ENCODE measurements at places on chromosomes 16 and 17.

DNA sequence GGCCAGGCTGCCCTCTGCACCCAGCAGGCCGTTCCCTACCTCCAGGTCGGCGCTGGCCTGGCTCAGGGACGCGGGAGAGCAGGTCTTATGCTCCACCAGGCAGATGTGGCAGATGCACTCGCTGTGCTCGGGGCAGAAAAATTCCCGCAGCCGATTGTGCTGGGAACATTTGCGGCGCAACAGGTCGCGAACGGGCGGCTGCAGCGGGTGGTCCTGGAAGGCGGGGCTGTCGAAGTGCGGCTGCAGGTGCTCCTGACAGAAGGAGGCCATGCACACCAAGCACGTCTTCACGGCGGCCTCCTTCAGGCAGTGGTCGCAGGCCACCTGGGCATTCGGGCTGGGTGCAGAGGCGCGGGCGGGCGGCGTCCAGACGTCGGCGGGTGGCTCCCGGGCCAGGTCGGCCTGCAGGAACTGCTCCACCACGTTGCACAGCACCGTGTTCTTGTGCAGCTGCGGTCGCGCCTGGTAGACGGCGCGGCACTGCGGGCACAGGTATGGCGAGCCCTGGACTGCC lies 439 bp downstream of the TRIM25 start:
- DNase-seq, result no peak

- DNase-seq, result peak; percentile 75
Measured at GRCh38 chr17:68613739-68614298, 12.7 kb upstream of the FAM20A start.

- no peak for DNase-seq
Measured at GRCh38 chr16:84379008-84379708, 10.8 kb downstream of the ATP2C2 start.

- peak; percentile 90 for DNase-seq
Measured at GRCh38 chr16:14186007-14186794, 115.1 kb downstream of the MRTFB start.

DNA sequence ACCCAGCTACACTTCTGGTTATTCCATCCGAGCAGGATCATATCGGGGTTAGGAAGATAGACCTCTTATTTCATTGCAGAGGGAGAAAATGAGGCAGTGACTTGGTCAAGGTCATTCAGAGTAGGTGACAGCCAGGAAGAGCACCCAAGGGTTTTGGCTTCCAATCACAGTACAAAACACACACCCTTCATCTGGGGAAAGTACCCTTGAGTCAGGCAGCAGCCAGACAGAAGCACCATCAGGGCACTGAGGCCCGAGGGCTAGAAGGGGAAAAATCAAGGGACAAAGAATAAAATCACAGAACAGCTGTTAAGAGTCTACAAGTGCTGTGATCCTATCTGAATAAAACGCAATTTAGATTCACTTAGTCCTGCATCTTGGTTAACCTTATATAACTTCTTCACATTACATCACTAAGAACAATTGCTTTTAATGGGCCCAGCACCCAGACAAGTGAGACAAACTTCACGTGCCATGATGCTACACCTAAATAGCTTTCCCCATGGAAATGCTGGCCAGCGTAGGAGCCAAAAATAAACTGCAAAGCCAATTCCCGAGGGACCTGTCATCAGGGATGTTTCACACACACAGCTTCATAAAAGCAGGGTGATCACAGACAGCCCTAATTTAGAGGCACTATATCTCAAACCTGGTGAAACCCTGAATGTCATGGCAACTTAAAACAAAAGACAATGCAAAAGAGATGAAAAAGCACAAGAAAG lies 4.9 kb downstream of the UBE2O start:
- DNase-seq, result peak; percentile 36

DNA sequence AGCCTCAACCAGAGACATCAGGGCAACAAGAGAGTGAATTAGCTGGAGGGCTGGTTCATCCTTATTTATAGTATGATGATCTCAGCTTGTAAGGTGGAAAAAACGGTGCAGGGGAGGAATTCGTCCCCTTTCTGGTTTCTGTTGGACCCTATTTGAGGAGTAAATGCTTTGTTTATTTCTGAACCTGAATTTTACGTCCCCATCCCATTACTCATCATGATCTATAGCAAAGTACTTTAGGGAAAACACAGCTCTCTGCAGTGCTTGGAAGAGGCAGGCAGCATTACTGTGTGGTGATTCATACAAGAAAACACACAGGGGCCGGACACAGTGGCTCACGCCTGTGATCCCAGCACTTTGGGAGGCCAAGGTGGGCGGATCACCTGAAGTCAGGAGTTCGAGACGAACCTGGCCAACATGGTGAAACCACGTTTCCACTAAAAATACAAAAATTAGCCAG lies 8.0 kb upstream of the VAT1L start:
- peak; percentile 92 for DNase-seq

GRCh38 chr17:77299256-77300015 lies 158.7 kb downstream of the SEC14L1 start:
- DNase-seq, result no peak

- no peak for DNase-seq
Measured at GRCh38 chr16:19940195-19940594, 55.5 kb upstream of the GPRC5B start.

DNA sequence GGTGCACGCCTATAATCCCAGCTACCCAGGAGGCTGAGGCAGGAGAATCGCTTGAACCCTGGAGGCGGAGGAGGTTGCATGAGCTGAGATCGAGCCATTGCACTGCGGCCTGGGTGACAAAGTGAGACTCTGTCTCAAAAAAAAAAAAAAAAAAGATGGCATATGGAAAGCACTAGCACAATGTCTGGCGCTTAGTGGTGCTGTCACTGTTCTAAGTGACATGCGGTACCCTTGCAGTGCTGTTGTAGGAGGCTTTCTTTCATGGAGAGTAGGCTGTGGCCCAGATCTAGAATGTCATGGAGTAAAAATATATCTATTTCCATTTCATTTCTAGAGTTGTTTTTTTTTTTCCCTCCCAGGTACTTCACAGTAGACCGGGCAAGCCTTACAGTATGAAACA lies 14.6 kb upstream of the METTL9 start:
- DNase-seq, result no peak

DNA sequence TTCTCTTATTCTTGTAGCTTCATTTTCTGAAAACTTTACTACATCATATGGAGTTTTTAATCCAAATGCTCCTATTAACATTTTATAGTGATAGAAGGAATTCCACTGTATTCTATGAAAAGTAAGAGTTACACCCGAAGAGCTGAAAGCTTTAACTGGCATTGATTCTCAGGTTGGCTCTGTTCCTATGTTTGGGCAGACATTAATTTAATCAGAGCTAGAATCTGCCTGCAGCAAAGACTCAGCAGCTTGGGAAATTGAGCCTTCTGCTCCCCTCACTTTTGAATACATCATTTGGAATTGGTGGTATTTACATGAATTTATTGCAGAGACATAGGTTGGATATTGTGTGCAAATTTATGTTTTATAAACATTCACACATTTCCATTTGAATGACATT lies 1494.7 kb downstream of the CDH8 start:
- no peak for DNase-seq

GRCh38 chr17:13597723-13598347 lies 3.9 kb downstream of the HS3ST3A1 start:
- DNase-seq, result peak; percentile 75

GRCh38 chr17:72402727-72403210 lies 281.9 kb downstream of the SOX9 start:
- no peak for DNase-seq

- DNase-seq, result peak; percentile 7
Measured at GRCh38 chr16:89187032-89187769, 13.1 kb downstream of the SLC22A31 start.

DNA sequence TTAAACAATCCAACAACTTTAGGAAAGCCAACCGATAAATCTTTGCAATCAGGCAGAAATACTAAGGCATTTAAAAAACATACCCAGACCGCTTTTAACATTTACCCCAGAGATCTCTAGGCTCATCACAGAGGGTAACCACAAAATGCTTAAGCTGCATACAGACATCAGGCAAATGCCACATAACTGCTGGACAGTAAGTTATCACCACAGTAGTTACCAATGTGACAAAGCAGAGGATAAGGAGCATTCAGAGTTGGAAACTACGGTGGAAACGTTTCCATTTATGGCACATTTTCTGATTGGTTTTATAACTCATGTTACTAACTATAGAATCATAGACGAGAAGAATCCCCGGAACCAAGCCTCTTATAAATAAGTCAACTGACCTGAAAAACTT lies 77.5 kb downstream of the KANSL1 start:
- DNase-seq, result no peak

DNA sequence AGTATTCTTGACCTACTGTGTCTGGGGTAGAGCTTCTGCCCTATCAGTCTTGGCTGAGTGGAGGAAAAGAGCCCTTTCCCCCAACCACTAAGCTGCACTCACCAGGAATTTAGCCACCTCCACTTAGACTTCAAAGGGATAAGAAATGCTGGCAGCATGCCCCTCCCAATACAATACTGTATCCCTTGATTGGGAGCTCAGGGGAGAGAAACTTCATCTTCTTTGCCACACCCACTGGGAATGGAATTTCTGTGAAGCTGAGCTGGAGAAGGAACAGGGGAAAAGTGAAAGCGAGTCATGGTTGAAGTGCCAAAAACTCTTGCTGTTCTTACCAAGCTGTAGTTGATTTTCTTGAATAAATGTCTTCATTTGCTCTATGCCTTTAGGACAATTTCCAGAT lies 68.8 kb downstream of the CEP112 start:
- peak; percentile 38 for DNase-seq

DNA sequence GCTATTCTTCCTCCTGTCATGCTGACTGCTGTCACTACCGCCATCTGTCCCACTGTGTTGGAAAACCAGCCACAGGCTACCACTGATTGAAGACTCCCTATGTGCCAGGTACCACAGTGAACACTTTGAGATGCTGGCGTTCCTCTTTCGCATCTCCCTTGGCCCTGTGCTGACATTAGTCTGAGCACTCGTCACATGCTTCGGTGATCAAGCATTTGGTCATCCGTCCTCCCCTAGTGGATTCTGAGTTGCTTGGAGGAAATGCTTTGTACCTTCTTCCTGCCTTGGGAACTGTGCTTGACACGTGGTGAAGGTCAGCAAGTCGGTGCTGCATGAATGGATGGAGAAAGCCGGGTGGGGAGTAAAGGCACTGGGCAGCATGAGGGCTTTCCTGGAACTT lies 260.1 kb downstream of the SNX29 start:
- DNase-seq, result peak; percentile 11

DNA sequence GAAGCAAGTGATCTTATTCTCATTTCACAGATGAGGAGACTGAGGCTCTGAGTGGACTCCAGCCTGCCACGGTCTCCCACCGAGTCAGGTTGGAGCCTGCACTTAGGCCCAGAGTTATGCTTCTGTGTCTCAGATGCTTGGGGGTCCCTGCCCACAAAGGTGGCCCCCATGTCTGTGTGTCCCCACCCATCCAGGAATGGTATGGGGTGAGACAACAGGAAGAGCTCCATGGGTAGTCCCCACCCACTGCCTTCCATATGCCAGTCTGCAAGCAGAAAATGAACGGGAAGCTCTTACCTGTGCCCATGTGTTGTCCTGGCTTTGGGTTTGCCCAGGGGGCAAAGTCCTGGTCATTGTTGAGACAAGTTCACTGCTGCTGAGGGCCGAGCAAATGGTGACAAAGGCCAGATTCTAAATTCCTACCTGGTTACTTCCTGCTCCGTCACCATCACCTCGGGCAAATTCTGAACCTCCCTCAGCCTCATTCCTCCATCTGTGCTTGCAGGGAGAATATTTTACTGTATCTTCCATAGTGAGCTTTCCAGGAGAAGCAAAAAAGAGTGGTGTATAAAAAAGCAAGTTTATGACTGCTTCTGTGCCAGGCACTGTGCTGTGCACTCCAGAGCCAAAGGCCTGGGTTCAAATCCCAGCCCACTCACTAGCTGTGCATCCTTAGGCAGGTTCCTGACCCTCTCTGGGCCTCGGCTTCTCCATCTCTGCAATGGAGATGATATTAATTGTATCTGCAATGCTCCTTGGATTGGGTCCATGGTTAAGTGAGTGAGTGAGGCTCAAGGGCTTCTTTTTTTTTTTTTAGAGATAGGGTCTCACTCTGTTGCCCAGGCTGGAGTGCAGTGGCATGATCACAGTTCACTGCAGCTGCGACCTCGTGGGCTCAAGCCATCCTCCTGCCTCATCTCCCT lies 9.3 kb downstream of the IL4R start:
- DNase-seq, result no peak

DNA sequence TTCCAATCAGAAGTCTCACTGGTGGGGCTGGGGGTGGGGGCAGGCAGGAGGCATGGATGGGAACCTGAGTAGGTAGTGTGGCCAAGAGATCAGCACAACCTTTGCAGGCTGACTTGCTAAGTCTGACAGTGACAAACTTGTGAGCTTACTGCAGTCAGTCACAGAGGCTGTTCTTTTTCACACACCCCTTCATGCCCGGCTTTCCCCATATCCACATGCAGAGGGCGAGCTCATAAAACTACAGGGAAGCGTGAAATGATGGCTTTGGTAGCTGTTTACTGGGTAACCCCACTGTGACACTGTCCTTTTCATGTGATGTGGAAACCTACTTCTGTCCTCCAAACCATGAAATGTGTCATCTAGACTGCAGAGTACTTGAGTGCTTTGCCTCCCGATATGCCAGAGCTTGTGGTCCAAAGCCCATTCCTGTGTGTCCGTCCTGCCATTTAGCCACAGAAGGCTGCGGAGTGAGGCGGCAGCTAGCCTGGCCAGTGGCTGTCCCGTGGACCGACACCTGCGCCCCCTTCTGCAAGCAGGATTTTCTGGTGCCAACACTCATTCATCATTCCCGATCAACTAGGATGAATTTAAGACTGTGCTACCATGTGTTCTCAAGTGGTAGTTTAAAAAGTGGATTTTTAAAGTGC lies 9.8 kb downstream of the GEMIN4 start:
- no peak for DNase-seq

DNA sequence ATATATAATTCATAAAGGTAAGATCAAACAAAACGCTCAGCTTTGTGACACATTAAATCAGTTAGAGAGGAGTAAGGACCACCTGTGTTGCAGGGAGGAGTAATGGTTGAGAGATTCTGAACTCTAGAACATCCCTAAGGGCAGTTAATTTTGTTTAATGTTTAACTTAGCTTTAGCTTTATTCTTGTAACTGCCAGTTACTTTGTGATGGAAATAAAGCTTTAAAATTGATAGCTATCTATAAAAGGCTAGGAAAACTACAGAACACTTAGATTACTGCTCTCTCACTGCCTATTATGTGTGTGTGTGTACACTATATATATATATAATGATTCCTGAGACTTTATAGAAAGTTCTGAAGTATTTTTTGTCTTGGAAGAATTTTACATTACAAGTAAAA lies 37.8 kb downstream of the PTRH2 start:
- no peak for DNase-seq

- DNase-seq, result no peak
Measured at GRCh38 chr17:2253362-2253761, 50.2 kb downstream of the SMG6 start.

DNA sequence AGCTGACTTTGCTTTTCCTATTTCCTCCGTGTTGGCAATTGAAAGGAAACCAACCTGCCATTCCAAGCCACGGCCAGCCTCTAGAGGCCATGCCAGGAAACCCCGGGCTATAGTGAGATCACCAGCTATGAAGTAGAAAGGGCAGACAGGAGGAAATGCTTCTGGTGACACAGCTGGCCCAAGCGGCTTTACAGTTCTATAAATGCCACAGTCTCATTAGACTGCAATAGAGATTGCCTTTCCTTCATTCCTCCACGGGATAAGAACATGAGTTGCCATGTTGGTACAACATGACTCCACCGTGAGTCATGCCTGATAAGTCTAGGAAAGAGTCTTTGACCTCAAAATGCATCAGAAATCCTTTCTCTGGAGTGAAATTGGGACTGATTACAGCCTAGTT lies 384.9 kb downstream of the GRIN2A start:
- peak; percentile 51 for DNase-seq

Measured in fibroblast of mammary gland (primary cell).